ENCODE measurements at places on chromosomes 12 and 14.

DNA sequence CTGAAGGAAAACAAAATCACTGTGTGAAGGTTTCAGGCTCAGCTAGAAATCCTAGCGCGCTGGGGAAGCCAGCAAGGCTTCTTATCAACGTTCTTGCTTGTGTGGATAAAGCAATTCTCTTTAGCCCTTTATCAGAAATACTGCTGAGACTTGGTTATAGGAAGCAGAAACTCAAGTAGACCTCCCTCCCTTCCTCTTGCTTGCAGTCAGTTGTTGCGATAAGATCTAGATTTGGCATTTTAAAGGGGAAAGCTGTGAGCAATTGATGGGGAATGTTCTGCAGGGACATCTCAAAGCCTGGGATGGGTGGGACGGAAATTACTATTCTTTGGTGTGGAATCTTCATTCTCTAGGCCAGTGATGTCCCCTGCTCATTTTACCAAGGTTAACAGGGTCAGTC, 76.4 kb upstream of the ANO4 start:
- H3K27me3 ChIP-seq, result peaks cover 43% of the 10 kb centered on the region
- H3K4me3 ChIP-seq, result peak overlapping the region; percentile 78
- no peak for DNase-seq
- H3K4me1 ChIP-seq, result peaks cover 20% of the 10 kb centered on the region
- peaks cover 15% of the 10 kb centered on the region for H3K36me3 ChIP-seq

GRCh38 chr14:26526137-26526536, 71.7 kb downstream of the NOVA1 start:
- H3K4me1 ChIP-seq, result no peaks in the 10 kb centered on the region
- H3K27me3 ChIP-seq, result no peaks in the 10 kb centered on the region
- no peak for DNase-seq
- H3K27ac ChIP-seq, result no peak overlapping the region

DNA sequence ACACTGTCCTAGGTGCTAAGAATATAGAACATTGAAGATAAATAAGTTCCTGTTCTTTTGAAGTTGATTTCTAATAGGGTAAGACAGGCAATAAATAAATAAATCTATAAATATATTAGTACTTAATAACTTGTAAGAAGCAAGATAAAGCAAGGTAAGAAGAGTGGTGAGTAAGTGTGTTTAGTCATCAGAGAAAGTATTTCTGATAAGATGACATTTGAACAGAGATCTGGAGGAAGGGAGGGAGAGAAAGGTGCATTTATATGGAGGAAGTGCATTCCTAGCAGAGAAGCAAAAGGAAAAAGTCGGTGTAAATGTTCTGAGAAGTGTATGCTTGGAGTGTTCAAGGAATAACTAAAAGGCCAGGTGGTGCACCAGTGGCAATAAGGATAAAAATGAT, 184.4 kb upstream of the GRIP1 start:
- peak overlapping the region; percentile 4 for H3K4me3 ChIP-seq
- no peaks in the 10 kb centered on the region for H3K36me3 ChIP-seq
- no peaks in the 10 kb centered on the region for H3K27me3 ChIP-seq
- peak; percentile 1 for DNase-seq
- peaks cover 20% of the 10 kb centered on the region for H3K4me1 ChIP-seq

- H3K4me3 ChIP-seq, result no peak overlapping the region
- H3K4me1 ChIP-seq, result no peaks in the 10 kb centered on the region
- peak; percentile 36 for DNase-seq
Observed at GRCh38 chr12:118850244-118850825, 131.0 kb upstream of the SRRM4 start.
